Occipital lobe (tissue), 3 donors: ENCODE measurements at places on chromosomes 16 and 17. TPM values are rescaled to one million over a fixed set of nuclear protein-coding genes. Genes with fewer than 3 reads are reported as not detected.

The KRT12 gene
- not detected for total RNA-seq

The SGCA gene
- total RNA-seq, result not detected

The INCA1 gene
- 0.31 TPM for total RNA-seq

The IRX5 gene
- 0.16 TPM for total RNA-seq

The HSDL1 gene
- total RNA-seq, result 165 TPM

The CYLD gene
- 51.2 TPM for total RNA-seq

The C16orf92 gene
- total RNA-seq, result not detected

The FBF1 gene
- total RNA-seq, result 10.1 TPM

The MPV17L gene
- 19.3 TPM for total RNA-seq

The C1QTNF8 gene
- total RNA-seq, result not detected

The TCAP gene
- total RNA-seq, result 0.47 TPM

The FN3KRP gene
- 21.2 TPM for total RNA-seq

The NMRAL1 gene
- total RNA-seq, result 51.2 TPM

The HBQ1 gene
- 5.3 TPM for total RNA-seq

The MAF gene
- 26.8 TPM for total RNA-seq

The KRT9 gene
- total RNA-seq, result not detected

The TLCD2 gene
- 0.47 TPM for total RNA-seq

The KRTAP2-2 gene
- not detected for total RNA-seq

The FNDC8 gene
- not detected for total RNA-seq
